ENCODE measurements at places on chromosomes 2 and 18.

DNA sequence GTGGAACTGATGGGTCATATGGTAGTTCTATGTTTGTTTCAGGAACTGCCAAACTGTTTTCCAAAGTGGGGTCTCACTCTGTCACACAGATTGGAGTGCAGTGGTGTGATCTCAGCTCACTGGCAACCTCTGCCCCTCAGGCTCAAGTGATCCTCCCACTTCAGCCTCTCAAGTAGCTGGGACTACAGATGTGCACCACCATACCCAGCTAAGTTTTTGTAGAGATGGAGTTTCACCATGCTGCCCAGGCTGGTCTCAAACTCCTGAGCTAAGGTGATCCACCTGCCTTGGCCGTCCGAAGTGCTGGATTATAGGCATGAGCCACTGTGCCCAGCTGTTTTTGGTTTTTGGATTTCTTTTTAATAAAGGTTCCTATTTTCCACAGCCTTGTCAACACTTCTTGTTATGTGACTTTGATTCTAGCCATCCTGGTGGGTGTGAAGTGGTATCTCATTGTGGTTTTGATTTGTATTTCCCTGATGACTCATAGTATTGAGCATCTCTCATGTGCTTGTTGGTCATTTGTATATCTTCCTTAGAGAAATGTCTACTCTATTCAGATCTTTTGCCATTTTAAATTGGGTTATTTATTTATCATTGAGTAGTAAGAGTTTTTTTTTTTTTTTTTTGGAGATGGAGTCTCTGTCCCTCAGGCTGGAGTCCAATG is 22.8 kb downstream of the NPC1 start:
- DNase-seq = peak; percentile 68

DNA sequence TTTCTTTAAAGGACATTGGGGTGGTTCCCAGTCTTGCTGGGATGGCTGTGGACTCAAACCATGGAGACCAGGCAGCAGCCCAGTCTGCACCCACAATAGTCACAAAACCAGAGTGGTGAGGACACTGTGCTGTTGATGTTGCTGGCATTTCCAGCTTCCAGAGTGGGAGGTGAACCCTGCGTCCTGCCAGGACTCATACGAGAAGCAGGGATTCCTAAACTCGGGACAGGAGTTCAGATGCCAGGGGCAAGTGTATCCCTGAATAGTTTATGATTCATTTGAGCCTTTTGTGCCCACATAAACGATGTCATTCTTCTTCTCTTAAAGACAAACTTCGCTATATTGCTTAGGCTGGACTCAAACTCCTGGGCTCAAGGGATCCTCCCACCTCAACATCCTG is 62.8 kb downstream of the TCF7L1 start:
- DNase-seq = no peak

DNA sequence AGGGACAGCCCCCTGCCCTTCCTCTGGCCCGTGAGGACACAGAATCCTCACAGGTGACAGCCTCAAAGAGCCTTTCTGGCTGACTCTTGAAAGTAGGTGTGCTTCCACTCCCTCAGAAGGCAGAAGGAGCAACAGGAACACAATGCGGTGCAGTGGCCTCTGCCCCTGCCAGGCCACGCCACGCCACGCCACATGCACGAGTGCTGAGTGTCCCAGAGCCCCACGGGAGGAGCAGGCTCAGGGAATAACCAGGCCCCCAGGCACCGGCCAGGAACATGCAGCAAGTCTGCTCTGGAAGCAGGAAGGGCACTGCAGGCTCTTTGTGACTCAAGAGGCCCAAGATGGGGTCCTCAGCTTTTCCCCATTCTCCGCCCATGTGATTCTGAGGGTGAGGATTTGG is 18.1 kb upstream of the CCDC74B start:
- no peak for DNase-seq

- no peak for DNase-seq
Measured at GRCh38 chr2:148042219-148042618, 21.3 kb downstream of the MBD5 start.

- DNase-seq = no peak
Measured at GRCh38 chr2:70043252-70043875, 43.9 kb upstream of the PCBP1 start.

- no peak for DNase-seq
Measured at GRCh38 chr2:200814276-200814815, 2.6 kb downstream of the BZW1 start.

GRCh38 chr2:176768185-176768584 is 444.4 kb upstream of the HNRNPA3 start:
- DNase-seq = no peak

GRCh38 chr2:99890568-99891427 is 251.6 kb downstream of the AFF3 start:
- DNase-seq = no peak

- DNase-seq = peak; percentile 74
Measured at GRCh38 chr2:237262838-237263771, 150.9 kb downstream of the COL6A3 start.

DNA sequence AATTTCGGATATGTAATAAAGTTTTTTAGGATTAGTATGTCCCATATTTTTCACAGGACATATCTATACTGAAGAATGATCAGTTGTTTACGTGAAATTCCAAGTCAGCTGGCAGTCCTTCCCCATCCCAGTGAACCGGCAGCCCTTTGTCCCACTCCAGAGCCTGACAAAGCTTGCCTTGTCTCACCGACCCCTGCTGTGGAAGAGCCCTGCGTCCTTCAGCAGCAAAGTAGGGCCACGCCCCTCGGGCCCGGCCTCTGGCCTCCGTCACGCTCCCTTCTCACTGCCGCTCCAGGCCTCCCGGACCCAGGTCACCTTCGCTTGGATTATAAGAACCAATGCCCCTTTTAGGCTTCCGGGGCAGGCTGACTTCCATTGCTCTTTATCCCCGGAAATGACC is 89.8 kb upstream of the TGIF1 start:
- no peak for DNase-seq

DNA sequence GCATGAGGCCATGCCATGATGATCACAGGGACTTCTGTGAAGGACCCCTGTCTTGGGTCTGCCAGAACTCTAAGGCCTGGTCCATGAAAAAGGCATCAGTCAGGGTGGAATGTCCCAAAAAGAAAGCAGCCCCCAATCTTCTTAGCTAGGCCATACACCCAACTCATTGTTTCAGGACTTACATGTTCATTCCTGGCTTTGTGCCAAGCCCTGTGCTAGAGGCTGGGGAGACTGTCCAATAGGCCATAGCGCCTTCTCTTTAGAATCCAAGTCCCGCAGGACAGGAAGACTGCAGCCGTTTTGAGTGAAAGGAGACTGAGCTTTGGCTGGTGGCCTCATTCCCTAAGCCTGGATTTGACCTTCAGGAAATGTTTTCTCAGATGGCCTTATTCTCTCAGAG is 247.3 kb downstream of the PRKCE start:
- no peak for DNase-seq

GRCh38 chr2:202609381-202610145 is 25.2 kb upstream of the FAM117B start:
- no peak for DNase-seq

DNA sequence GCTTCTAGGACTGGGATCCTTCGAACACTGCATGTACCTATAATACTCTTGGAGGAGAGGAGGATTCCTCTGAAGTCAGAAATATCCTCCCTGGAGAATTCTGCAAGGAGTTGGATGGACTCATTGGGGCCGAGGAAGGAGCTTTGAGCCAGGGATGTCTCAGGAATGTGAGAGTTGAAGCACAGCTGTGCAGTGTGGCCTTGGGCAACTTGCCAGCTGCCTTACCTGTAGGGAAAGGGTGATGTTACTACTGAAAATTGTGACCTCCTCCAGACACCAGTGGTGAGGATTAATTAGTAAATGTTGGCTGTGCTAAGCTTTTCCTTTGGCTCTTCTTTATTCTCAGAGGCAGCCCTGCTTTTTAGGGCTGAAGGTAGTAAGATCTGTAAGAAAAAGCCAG is 41.4 kb downstream of the FMNL2 start:
- DNase-seq = no peak

DNA sequence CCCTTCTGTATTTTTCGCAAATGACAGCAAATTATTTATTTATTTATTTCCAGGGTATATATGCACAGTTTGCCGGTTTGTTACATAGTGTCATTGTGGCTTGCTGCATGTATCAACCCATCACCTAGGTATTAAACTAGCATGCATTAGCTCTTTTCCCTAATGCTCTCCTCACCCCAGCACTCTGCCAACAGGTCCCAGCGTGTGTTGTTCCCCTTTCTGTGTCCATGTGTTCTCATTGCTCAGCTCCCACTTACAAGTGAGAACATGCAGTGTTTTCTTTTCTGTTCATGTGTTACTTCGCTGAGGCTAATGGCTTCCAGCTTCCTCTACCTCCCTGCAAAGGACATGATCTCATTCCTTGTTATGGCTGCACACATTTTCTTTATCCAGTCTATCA is 592.3 kb downstream of the TRIB2 start:
- no peak for DNase-seq

- DNase-seq = no peak
Measured at GRCh38 chr2:71715951-71716696, 262.8 kb downstream of the DYSF start.

DNA sequence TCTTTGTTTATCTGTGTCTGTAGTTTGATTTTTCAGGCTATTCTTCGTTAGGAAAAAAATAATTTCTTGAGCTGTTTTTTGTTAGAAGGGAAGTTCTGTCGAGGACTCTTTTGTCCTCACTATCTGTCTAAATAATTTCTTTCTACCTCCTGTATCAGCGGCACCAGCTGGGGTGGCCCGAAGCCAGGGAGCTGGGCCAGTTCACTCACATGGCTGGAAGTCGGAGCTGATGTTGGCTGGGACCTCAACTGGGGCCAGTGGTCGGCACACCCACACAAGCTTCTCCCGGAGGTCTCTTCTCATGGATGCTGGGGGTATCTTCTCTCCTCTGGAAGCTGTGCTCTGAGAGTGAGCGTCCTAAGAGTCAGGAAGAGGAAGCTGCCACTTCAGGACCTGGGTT is 8.0 kb upstream of the PDIA6 start:
- DNase-seq = no peak

DNA sequence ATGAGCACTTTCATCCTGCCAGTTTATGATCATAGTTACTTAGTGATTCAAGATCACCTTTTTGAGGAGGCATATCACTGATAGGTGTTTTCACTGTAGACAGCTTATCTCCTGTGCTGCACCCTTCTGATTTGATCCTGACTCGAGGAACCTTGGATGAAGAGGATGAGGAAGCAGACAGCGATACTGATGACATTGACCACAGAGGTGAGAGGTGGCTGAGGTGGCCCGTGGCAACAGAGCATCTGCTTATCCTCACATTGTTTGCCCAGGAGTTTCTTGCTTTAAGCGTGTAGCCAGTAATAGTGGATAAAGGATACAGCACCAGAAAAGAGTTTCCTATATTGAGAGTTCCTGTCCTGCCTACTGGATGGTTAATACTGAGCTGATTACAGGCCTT is 15.7 kb downstream of the SUPT7L start:
- DNase-seq = no peak

DNA sequence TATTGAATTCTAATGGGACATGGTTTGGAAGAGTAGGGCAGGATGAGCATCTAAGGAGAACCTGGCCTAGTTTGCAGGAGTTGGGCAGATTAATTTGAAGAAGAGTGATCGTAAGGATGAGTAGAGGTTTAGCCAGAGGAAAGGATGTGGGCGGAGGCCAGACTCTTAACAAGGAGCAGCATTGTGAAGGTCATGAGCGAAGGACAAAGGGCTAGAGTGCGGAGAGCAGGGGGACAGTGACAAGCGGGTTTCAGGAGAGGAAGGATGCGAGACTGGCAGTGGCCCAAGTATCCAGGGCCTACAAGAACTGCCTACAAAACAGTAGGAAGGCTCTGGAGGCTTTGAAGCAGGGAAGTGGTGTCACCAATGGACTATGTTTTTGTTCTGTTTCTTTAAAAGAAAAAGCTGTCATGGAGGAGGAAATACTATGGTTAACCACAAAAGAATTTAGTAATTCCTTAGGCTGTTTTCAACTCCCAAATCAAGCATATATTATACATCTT is 20.1 kb downstream of the SLC66A3 start:
- peak; percentile 81 for DNase-seq

DNA sequence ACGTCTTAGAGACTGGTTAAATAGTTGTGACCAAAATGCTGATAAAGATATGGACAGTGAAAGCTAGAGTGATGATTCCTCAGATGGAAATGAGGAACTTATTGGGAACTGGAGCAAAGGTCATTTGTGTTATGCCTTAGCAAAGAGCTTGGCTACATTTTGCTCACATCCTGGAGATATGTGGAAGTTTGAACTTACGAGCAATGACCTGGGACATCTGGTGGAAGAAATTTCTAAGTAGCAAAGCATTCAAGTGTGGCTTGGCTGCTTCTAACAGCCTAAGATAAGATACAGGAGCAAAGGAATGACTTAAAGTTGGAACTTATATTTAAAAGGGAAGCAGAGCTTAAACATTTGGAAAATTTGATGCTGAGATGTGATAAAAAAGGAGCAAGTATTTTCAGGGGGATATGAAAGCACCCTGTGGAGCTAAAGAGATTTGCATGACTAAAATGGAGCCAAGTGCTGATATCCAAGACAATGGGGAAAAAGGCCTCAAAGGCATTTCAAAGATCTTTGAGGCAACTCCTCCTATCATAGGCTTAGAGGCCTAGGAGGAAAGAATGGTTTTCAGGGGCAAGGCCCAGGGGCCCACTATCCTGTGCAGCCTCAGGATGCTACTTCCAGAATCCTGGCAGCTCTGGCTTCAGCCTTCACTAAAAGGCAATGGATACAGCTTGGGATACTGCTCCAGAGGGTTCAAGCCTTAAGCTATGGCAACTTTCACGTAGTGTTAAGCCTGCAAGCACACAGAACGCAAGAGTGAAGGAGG is 124.1 kb upstream of the KLHL14 start:
- peak; percentile 74 for DNase-seq

DNA sequence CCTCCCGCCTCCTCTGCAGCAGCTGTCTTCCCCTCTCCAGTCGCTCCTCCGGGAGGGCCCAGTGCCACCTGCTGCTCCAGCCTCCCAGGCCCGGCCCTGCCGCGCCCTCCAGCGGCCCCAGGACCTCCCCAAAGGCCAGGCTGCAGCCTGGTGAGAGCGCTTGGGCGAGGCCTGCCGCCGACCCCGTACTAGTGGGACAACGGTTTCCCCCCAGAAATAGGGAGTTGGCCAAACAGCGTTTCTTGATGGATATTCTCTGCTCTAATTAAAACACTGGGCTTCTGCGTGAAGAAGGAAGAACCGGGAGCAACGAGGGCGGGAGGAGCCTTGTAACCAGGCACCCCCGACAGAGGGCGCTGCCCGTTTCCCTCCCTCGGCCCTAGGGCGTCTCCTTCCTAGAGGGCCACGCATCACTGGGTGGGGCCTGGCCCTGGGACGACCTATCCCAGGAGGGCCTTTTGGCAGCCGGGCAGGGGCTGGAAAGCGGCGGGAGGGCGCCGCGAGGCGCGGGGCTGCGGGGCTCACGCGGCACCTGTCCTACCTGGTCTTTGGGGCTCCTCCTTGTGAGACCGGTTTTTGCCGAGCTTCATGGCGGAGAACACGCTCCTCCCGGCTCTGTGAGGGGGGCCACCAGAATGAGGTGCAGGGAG is 25.4 kb upstream of the OTOF start:
- peak; percentile 32 for DNase-seq

GRCh38 chr18:1435487-1435886 is 530.8 kb downstream of the ADCYAP1 start:
- no peak for DNase-seq

- no peak for DNase-seq
Measured at GRCh38 chr18:8668381-8668780, 37.0 kb upstream of the MTCL1 start.

Measured in astrocyte (in vitro differentiated cells and primary cell).